ENCODE measurements at places on chromosomes 7 and 10.

DNA sequence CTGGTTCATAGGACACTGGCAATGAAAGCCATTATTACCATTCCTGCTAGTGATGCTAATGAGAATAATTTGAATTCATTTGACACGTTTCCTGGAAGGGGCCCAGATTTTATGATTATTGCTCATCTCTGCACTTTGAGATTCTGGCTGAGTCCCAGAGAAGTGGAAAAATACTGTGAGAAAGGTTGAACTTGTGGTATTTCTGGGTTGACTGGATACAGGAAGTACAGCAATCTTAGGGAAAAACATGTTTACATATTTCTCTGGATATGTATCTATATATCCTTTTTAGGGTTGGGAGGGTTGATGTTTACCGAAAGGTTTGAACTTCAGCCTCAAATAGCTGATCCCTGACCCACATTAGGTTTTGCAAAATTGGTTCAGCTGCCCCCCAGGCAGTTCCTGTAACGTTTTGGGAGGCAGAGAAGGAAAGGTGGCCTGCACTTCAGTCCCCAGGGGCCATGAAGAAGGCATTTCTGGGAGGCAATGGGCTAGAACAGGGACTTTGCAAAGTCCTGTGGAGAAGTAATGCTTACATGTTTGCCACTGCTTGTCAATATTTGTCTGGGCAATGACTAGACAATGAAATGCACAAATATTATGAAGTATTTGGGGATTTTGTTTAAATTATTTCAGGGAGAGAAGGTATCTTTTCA lies 253.7 kb upstream of the PITRM1 start:
- DNase-seq, result no peak

DNA sequence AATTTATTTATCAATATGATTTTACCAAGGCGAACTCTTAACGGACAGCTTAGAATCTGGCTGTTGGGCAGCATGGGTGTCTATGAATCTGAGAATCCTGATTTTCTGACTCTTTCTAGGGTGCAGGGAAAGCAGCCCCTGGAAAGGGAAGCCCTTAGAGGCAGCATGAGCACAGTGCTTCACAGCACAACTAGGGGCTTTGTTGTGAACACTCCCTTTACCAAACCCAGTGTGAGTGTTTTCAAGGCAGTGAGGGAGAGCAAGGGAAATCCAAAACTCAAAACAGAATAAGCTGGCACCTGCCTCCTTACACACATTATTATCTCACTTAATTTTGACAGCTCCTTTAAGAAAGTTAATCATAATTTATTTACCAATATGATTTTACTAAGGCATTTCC lies 116.3 kb upstream of the CSTF2T start:
- no peak for DNase-seq

DNA sequence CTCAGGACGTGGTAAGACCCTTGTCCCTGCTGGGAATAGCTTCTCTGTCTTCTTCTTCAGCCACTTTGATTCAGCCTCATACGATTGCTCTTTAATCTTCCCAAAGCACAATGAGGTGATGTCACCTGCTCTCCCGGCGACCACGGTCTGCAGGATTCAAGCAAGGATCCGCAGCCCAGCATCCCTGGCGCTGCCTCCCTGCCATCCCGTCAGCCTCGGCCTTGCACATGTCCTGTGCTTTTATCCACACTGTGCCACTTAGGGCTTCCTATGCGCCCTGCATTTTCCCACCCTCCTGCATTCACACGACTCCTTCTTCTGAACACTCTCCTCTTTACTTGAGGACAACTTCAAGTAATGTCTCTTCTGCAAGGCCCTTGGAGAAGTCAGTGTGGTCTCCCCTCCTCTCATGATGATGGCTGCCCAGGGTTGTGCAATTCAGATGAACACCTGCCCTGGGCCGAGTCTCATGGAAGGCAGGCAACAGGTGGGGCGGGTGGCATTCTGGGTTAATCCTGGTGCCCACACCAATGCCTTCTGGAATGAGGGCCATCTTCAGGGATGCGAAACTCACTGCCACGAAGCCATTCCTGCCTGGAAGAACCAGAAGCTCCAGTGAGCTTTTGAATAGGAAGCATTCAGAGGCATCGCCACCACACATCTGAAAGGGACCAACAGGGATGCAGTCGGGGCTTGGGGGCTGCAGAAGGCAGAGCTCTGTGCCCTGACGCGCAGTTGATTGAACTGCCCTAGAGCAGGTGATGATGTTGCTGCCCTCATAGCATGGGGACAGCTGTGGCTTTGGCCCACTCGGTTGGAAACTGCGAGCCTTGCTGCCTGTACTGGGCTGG lies 287.5 kb downstream of the GLRX3 start:
- no peak for DNase-seq

GRCh38 chr10:110233846-110234245 lies 26.4 kb downstream of the MXI1 start:
- no peak for DNase-seq

DNA sequence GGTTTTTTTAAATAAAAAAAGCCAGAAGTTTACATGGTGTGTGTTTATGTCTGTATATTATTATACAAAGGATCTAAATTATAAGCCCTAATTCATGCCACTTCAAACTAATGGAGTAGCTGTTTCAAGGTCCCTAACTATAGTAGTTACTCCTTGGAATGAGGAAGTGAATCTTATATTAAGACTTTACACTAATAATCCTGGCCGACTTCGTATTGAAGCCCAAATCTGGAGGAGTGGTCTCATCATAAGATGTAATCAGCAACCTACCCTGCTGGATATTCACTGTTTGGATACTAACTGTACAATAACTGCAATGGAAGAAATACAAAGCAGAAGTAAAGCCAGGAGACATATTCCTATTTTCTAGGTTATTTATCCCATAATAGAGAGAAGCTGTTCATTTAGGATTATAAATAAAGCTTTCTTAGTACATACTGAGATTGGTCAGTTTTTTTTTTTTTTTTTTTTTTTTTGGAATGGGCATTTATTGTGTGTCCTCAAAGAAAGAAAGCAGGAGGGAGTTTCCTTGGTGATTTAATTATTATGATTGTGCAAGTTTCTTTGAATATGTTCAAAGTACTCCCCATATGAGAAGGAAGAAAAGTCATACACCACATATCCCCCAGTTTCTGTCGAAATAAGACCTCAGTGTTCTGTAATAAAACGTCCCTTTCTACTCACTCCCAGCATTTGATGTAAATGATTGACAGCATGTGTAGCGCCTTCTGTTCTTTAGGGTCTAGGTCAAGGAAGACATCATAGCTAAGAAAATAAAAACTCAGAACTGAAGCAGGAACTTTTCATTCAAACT lies 397.8 kb downstream of the EXOC4 start:
- DNase-seq, result no peak

DNA sequence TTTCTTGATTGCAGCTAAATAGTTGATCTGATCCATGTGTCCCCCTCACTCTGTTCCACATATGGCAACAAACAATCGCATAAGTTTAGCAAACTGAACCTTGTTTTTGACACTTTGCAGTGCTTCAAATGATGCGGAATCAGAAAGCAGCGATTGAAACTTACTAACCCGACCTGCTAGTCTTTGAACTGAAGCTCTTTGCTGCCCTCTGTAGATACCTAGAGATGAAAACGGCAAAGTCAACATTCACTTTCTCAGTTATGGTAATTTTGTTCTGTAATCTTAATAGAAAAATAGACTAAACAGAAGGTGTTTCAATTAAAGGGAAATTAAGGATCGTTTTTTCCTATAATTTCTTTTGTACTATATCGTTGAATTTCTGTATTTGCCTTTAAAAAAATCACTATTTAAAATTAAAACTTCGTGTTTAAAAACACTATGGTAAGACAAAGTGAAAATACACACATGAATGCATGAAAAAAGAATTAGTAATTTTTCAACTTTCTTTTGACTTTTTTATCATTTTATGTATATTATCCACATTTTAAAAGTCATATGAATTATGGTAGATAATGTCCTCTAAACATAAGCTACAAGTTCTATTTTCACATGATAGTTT lies 276.5 kb downstream of the MAGI2 start:
- no peak for DNase-seq

Data from CD4-positive, alpha-beta T cell treated with Interleukin-1 beta for 1 hour (primary cell).